CD4-positive, alpha-beta T cell treated with Interleukin-4 for 1 hour (primary cell): ENCODE measurements at places on chromosomes 1 and 21.

- DNase-seq, result no peak
These were observed 19.1 kb upstream of the PDE4B start for GRCh38 chr1:65773391-65774123.

GRCh38 chr1:59994302-59995198 is 68.0 kb upstream of the CYP2J2 start:
- DNase-seq, result no peak

- no peak for DNase-seq
These were observed 3.2 kb upstream of the PROX1 start for GRCh38 chr1:213984387-213985208.

- no peak for DNase-seq
These were observed 30.4 kb upstream of the SNX27 start for GRCh38 chr1:151581451-151581850.
